Stimulated activated CD4-positive, alpha-beta T cell treated with anti-CD3 and anti-CD28 coated beads, Interleukin-15, amount 100 ng/mL, for 1 hour (primary cell): ENCODE measurements at places on chromosomes 4 and X.

DNA sequence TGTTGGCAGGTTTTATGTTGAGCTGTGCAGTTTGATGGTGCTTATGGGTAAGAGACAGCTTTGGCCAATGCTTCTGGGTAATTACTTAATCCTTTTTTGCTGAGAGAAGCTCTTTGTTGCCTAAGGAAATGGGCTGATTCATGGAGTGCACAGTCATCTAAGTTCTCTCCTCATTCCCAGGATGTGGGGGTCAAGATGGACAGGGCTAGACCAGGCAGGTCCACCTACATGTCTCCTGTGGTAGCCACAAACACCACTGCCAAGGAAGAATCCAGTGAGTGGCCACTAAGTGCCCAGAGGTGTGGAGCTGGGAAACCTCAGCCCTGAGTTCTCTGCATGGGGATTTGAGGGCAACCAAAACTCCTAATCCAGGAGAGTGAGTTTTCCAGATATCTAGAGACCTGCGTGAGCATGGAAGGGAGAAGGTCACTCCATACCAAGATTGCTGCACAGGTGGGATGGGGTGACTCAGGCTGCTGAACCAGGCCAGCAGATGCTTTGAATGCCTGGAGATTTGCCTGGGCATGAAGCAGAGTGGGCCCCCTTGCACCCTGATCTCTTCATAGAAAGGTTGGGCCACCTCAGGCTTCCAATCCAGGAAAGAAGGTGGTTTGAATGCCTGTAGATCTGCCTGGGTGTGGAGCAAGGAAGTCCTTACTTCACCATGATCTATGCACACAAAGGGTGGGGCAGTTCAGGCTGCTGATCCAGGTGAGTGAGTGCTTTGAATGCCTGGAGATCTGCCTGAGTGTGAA lies 234.8 kb upstream of the GNPDA2 start:
- DNase-seq, result no peak

- no peak for DNase-seq
These were observed 2.6 kb upstream of the UGT2B7 start for GRCh38 chr4:69093681-69094080.

DNA sequence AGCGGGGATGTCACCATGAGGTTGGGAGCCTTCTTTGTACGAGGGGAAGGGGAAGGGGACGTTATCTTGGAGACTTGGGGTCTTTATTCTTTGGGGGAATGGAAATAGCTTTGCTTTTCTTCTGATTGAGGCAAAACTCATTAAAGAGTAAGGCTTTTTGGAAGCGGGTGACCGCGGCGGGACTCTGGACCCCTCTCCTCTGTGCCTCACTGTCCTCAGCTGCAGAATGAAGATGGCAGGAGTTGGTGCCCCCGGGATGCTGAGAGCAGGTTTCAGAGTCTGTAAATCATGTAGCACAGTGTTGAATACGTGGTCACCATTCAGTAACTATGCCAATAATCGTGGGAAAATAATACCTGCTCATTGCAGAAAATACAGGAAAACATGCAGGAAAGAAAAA lies 32.1 kb downstream of the HTT-AS start:
- no peak for DNase-seq

- DNase-seq, result no peak
These were observed 20.1 kb upstream of the PHEX start for GRCh38 chrX:22012051-22012450.

GRCh38 chrX:103831803-103832544 lies at the start of gene RAB9B:
RAB9B (minus strand) TSS chrX:103832257; CDS start chrX:103825784, 6,473 bp downstream.
- DNase-seq, result no peak

DNA sequence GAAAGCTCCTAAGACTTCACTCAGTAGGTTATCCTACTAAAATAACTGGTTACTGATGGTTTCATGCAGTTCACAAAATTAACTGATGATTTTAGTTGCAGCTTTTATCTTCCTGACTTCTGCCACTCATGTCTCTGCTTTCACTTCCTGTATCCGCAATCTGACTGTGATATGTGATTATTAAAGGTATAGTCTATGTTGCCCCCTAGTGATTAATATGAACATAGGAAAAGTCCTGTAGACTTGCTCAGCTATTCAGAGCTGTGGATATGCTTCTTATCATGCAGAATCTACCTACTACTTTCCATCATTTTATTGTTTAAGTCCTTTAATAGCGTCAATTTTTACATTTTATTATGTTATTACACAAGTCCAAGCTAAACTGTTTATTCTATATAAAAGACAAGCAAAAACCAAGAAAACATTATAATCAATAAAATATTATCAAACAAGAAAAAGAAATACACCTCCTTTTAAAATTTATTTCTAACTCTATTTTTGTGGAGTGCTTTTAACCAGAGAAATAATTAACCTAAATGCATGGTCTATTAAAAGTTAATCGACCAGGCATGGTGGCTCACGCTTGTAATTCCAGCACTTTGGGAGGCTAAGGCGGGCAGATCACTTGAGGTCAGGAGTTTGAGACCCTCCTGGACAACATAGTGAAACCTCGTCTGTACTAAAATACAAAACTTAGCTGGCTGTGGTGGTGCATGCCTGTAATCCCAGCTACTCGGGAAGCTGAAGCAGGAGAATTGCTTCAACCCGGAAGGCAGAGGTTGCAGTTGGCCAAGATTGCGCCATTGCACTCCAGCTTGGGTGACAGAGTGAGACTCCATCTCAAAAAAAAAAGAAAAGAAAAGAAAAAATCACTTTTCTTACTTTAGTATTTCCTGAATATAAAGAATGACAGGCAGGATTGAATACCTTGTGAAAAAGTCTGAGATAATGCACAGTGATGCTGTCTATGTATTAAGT lies 40.4 kb upstream of the TLR2 start:
- DNase-seq, result no peak

DNA sequence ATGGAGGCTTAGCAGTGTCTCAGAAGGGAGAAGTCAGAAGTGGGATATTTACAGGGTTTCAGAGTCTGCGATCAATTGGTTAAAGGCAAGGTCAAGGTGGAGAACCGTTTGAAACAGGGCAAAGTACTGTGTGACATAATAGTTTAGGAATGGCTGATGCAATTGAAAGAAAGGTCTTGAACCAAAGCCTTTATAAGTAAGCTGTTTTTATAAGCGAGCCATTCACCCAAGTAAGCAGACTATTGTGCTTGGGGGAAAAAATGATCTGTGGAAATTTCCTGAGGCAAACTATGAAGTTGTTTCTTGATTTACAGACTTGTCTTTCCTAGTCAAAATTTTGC lies 327.3 kb downstream of the CAMK2D start:
- no peak for DNase-seq

- no peak for DNase-seq
These were observed 1022.4 kb upstream of the DIAPH2 start for GRCh38 chrX:95662200-95662599.

- DNase-seq, result no peak
These were observed 83.3 kb downstream of the CPZ start for GRCh38 chr4:8675906-8676305.

DNA sequence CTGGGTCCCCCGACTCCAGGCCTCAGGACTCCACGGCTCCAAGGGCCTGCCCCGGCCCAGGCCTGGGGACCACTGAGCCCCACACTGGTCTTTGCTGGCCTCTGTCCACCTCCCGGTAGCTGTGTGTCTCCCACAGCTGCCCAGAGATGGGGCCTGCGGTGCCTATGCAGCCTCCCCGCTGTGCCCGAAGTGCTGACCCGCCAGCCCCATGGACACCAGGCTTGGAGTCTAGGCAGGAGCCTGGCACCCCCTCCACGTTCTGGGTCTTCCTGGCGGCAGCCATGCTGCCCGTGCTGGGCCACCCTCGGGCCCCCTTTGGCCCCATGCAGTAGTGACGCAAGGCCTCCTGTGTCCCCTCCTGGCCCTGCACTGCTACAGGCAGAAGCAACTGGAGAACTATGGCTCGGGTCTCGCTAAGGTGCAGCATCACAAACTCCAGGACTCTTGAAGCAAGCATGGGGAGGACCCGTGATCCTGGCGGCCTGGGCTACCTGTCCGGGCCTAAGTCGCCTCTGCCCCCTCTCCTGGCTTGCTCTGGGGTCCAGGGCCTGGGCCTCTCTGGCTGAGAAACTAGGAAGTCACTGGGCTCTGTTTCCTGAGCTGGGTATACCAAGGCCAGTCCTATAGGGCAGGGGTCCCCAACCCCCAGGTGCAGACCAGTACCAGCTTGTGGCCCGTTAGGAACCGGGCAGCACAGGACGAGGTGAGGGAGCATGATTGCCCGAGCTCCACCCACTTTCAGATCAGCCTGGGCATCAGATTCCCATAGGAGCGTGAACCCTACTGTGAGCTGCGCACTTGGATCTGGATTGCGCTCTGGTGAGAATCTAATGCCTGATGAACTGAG lies 917 bp downstream of the MYL5 start:
- DNase-seq, result no peak

- DNase-seq, result no peak
These were observed 165.0 kb downstream of the SPIN4 start for GRCh38 chrX:63186137-63186536.
